ENCODE measurements at places on chromosomes 12 and 14.

GRCh38 chr14:90523544-90523943, 126.7 kb downstream of the CALM1 start:
- DNase-seq, result no peak

GRCh38 chr14:23548351-23549318, 2.9 kb downstream of the ZFHX2 start:
- DNase-seq, result no peak

- DNase-seq, result no peak
These were observed 8.2 kb upstream of the SMUG1 start for GRCh38 chr12:54197010-54197409.

GRCh38 chr14:23137192-23137812, 18.2 kb upstream of the CEBPE start:
- DNase-seq, result peak; percentile 27

DNA sequence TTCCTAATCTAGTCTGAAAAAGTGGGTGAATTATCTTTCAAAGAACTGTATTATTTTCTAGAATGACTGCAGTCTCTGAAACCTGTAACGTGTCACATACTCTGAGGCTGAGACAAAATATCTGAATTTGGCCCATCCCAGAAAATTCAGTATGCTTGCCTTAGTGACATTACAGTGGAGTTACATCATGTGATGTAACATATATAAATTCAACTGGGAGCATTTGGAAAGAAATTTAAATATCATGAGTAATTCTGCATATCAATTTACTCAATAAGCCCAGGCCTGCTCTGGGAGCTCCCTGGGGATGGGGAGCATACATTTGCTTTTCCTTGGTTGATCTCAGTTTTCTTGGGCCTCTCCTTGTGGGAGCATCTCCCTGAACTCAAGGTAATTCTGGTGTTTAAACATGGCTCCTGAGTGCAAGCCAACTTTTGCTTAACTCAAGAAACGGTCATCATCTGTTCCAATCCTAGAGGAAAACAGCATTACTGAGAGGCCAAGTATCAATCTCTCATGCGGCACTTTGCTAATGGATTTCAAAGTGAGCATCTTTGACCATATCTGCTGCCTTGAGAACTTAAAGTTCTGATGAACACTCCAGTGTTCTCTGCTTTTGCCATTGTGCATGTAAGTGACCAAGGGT, 54.4 kb downstream of the AKAP6 start:
- DNase-seq, result no peak

DNA sequence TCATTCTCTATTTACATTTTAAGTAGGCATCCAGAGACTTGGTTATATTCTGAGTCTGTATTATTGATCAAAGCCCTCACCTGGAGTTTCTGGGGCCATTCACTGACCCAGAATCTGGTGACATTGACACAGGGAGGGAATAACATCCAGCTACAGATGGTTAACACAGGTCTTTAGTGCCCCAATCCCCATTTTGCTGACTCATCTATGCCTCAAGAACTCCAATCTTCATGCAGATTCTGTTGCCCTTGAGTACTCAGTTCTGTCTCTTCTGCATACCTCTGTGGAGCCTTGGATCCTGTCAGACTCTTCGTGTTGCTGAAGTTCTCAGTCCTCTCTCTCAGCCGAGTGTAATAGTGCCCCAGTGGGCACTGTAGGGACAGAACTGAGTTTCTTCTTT, 208.9 kb downstream of the RGS6 start:
- no peak for DNase-seq

- DNase-seq, result no peak
These were observed 450.9 kb upstream of the RPL10L start for GRCh38 chr14:47102472-47102871.

DNA sequence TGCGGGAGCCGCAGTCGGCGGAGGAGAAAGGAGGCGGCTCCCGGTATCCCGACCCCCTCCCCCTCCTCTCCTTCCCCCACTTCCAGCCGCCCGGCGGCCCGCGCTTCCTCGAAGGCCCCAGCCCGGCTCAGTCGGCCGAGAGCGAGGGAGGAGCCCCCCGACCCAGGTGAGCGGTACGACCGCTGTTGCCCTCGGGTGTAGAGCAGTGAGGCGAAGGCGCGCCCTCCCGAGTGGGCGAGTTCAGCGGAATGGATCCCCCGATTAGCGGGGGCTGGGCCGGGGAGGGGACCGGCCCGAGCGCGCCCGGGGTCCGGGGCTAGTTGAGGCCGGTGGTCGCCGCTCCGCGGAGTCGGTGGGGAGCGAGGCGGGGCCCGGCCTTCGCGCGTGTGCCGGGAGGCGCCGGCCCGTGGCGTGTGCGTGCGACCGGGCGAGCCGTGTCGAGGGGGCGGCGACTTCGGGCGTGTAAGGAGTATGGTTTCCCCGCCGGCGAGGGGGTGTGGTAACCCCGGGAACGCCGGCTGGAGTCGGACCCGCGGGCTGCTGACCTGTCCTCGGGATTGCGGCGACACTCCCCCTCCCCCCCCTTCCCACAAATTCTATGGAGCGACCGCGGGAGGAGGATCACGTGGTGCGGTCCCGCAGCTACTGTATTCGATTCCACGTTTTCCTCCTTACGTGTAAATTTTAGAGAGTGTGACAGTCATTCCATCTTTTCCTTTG, 501 bp downstream of the RIMKLB start:
- DNase-seq, result peak; percentile 50

- DNase-seq, result no peak
These were observed 48.9 kb downstream of the ERH start for GRCh38 chr14:69349091-69349777.

GRCh38 chr14:76101391-76102379, 50.0 kb upstream of the GPATCH2L start:
- no peak for DNase-seq

- no peak for DNase-seq
These were observed 54.7 kb upstream of the OTOGL start for GRCh38 chr12:80044694-80045046.

DNA sequence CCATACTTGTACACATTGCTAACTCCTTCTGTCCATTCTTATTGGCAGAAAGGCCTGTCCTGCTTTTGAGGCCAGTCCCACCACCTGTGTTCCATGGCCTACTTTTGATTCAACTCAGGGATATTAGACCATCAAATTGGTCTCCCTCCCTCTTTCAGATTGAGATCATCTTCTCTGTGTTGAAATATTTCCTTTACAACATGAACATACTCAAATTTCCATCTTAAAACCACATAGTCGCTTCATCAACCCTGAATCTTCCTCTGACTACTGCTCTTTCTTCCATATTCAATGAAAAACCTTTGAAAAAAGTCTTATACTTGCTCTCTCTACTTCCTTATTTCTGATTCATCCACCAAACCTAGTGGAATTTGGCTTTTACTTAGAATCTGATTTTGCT, 34.9 kb downstream of the TRMT5 start:
- DNase-seq, result no peak

GRCh38 chr14:31582286-31582691, 21.1 kb downstream of the NUBPL start:
- no peak for DNase-seq

DNA sequence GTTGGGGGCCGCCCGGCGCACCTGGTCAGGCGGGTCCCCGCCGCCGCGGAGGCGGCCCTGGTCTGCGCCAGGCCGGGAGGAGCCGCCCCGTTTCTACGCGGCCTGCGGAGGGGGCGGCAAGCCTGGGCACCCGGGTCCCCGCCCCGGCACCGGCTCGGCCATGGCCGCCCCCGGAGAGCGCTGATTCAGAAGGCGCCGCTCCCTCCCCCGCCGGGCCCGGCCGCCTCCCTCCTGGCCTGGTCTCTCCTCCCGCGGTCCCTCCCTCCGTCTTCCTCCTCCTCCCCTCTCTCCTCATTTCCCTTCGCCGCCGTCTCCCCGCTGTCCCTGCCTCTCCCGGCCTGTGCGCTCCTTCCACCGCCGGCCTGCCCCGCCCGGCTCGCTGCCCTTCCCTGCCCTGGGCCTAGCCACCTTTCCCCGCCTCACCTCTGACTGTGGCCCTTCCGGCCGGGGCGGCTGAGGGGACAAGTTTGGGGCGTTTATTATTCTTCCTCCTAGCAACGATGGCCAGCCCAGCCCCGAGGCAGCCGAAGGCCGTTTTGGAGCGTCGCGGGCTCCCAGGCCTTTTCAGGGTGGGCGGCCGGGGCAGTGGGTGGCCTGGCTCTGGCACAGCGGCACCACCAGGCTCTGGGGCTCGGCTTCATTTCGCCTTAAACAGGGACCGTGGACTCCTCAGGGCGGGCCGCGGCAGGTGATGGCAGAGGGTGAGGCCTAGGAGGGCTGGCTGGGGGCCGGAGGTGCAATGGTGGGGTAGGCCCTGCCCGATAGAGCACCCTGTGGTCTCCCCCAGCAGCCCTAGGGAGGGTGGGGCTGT, 768 bp downstream of the CEP170B start:
- DNase-seq, result no peak

GRCh38 chr14:87940894-87941293, 52.1 kb downstream of the GALC start:
- no peak for DNase-seq

DNA sequence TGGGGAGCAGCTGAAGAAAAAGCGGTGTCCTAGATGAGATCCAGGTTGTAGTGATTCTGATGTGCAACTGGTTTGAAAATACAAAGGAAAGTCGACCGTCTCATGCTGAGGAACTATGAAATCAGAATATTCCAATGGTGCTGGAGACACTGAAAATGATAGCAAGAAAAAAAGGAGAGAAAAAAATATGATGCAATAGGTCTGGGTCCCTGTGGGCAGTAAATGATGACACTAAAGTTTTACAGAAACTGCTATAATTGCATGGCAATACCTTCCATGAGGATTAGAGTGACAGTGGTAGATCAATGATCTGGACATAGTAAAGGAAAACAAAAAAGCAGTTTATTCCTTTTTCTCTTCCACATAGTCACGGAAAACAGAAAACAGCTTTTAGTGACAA, 2.3 kb downstream of the PYM1 start:
- DNase-seq, result no peak

GRCh38 chr12:13205809-13206559, 9.5 kb downstream of the EMP1 start:
- DNase-seq, result no peak

DNA sequence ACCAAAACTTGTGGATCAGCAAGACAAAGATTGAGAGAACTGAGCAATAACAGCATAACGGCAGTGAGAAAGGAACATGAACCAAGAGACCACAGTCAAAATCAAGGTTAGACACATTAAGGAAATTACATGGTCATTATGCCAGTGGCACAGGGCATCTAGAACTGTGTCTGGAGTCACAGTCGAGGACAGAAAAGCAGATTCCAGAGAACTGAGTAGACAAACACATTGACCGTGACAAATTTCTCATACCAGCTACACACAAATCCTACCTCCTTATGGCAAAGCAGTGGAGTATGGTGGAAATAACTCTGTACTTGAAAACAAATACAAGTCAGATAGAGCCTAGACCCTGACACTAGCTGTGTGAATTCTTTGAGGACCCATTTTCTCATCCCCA, 367.3 kb downstream of the DUSP6 start:
- no peak for DNase-seq

DNA sequence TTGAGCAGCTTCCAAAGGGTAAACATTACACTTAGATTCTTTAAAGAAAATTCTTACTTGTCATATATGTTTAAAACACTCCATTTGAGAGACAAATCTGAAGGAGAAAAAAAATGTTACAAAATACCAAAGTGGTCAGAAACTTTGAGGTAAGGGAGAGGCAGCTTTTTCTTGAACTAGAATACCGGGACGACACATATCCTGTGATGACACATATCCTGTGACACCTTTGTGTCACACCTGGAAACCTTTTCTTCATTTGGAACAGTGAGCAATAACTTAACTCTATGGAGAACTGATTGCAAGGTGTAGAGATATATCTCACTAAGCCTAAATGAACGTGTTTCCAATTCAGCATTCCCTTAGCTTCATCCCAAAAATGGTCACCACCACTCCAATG, 4.6 kb upstream of the GRIN2B start:
- DNase-seq, result no peak

DNA sequence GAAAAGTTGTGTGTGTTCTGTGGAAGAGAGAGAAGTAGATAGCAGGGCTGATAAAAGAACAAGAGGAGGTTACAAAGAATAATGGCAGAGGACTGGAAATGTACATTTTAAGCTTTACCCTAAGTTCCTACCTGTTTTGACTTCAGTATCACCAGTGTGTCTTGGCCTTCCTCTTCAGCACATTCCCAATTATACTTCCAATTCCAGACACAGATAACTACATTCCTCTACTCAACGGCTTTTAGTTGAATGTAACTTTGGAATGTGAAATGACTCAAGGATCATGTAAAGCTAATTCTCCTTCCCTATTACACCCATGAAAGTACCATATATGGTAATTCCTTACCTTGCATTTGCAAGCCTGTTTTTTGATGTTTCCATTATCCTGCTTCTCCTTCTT, 5.0 kb downstream of the MGST1 start:
- no peak for DNase-seq

GRCh38 chr14:65622703-65623102, 210.2 kb downstream of the FUT8 start:
- DNase-seq, result no peak

Data from NCI-H1092 (cell line).